Stimulated activated CD4-positive, alpha-beta T cell treated with anti-CD3 and anti-CD28 coated beads, Interleukin-15, amount 100 ng/mL, for 1 hour (primary cell): ENCODE measurements at places on chromosomes 3 and 15.

DNA sequence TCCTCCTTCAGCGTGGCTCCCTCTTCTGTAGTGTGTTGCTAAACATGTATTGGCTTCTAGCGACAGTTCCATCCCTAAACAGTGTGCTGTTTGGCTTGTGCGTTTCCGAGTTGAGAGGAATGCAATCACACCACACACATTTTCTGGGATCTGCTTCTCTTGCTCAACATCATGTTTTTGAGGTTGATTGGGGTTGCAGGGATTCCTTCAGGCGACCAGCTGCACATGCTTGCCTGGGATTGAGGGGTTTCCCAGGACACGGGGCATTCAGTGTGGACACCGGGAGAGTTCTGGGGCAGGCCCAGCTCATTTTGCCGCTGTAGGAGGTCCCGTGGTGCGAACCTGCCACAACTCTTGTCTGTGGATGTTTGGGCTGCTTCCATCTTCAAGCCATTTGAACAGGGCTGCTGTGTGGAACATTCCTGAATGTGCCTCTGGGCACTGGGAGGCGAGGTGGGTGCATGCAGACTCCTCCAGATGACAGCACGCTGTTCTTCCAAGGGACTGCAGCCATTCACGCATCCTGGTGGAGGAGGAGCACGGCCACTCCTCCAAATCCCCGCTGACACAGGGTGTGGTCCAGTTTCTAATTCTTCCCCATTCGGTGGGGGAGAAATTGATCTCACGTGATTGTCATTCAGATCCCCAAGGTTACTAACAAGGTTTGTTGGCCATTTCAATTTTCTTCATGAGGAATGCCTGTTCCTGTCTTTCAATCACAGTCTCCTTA, 82.8 kb downstream of the PLXNA1 start:
- DNase-seq, result no peak

DNA sequence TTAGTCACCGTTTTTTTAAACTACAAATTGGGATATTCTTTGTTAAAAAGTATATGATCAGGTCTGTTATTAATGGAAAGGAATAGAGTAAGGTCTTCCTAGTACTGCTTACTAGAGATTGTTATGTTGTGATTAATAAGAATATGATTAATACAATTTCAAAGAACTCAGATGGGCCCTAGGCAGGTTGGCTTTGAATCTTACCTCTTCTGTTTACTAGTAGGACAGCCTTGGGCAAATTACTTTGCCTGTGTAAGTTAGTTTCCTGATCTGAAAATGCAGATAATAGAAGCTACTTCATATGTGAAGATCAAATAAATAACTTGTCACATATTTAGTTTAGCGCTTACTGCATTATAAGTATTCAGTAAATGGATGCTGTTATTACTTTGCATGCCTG, 6.9 kb downstream of the GFM1 start:
- DNase-seq, result no peak

GRCh38 chr15:61654002-61654740, 406.1 kb downstream of the VPS13C start:
- DNase-seq, result no peak

DNA sequence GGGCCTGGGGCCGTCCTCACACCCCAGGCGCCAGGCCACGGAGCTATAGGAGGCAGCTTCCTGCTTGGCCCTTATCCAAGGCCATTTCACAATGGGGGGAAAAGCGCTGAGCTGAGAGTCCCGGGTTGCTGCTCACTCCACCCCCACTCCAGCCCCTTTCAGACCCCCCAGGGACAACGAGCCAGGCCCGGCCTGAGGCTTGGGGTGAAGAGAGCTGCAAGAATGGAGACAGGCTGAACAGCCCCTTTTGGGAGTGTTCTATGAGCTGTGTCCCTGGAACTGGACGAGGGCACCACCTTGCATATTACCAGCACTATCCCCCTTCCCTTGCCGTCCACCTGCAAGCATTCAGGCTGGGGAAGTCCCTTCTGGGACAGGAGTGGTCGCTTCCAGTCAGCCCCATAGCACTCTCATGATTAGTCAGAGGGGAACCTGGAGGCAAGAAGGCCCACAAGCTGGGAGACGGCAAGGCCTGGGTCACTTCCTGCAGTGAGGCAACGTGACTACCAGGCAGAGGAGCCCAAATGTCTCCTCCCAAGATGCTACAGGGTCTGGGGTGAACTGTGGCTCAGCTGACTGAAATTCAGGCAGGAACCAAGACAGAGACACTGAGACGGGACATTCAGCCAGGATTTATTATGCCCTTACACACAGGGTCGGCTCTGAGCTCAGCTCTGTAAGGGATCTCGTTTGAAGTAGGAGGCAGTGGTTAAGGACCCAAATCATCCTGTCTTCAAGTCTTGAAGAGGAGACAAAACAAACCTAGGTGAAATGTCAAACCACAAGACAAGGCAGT, 8.6 kb upstream of the SRP14 start:
- no peak for DNase-seq

DNA sequence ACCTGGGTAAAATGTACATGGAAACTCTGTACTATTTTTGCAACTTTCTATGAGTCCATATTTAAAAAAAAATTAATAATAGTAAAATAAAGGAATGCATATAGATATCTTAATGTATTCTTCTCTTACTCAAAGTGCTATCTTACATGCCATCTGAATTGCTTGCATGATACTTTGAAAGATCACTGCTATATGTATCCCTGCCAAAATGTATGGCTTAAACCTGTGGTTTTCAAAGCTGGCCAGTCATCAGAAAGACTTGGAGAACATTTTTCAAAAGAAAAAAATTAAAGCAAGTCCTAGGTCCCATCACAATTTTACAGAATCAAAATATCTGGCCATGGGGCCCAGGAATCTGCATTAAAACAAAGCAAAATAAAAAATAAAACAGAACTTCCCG, 262.1 kb downstream of the LPP start:
- no peak for DNase-seq

- DNase-seq, result no peak
Observed at GRCh38 chr15:94324835-94325767, 93.7 kb downstream of the MCTP2 start.

GRCh38 chr3:73270839-73271483, 209.5 kb downstream of the EBLN2 start:
- no peak for DNase-seq

DNA sequence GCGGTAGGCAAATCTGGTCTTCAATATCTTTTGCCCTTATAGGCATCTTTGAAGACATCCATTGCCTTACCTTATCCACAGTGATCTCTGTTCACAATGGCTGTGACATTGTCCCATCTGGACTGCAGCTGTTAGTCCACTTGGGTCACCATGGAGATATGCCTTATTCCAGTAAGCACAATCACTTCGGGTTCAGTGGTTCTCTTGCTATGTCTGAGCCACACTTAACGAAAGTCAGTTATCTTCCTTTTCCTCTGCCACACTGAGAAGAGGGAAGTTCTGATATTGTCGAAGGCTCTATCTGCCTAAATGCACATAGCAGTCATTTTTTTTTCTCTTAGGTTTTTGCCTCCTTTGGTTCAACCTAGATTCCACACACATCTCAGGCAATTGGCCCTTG, 119.0 kb upstream of the SATB1 start:
- no peak for DNase-seq

DNA sequence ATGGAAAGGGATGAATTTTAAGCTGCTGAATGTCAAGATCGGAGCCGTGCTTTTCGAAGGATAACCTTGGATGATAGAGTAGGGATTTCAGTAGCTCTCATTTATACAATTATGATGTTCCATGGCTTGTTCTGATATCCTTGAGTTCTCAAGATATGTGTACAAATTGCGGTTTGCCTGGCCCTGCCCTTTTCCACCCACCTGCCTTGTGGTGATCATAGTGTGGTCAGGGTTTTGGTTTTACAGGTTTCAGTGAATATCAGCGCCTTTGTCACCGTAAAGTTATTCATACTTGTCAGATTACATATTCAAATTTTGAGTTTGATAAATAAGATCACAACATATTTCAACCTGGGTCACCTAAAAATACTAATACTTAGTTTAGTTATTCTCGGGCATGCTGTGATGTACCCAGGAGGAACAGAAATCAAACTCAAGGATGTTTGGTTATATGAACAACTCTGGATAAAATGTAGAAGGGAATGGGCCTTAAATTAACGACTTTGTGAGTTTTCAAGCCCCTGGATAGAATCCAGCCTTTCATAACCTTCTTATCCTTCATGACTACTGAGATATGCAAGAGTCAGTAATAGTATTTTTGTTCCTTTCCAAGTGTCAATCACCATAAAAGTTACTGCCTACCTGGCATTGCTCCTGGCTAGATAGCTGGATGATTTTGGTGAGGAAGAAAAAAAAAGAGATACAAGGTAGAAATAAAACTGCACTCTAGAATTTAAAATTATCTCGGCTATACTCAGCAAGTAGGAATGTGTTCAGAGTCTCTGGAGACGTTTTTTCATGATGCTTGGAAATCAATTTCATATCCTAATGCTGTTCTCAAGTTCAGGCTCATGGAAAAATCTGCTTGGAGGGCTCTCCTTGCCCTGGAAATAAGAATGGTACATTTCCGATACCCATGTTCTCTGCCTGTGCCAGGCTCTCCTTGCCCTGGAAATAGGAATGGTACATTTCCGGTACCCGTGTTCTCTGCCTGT, 209.2 kb upstream of the TPRG1 start:
- no peak for DNase-seq

- no peak for DNase-seq
Observed at GRCh38 chr3:149080699-149081091, 5.6 kb downstream of the HLTF start.

DNA sequence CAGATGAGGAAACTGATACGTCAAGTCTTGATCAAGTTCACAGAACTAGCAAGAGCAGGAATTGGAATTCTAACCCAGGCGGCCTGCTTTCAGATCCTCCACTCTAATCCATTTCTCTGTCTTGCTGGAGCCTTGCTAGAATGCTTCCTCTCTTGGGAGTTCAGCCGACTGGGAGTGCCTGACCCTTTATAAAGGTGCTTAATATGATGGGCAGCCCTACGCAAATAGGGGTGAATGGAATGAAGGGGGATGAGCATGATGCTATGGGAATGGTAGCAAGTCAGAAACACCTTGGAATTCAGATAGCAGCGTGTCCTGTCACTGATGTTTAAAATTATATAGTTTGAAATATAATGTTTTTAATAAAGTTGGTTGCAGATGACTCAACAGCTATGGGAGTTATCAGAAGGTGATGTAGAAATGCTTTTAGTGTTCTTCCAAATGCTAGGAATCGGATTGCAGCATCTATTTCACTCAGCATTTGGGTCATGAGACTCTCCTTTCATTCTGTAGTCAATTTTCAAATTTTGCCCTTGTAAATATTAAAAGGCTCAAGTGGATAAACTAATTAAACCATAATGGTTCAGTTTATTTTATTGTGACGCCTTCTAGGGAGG, 150.7 kb downstream of the FNDC3B start:
- no peak for DNase-seq

GRCh38 chr3:28294667-28295413, 53.4 kb downstream of the CMC1 start:
- no peak for DNase-seq

DNA sequence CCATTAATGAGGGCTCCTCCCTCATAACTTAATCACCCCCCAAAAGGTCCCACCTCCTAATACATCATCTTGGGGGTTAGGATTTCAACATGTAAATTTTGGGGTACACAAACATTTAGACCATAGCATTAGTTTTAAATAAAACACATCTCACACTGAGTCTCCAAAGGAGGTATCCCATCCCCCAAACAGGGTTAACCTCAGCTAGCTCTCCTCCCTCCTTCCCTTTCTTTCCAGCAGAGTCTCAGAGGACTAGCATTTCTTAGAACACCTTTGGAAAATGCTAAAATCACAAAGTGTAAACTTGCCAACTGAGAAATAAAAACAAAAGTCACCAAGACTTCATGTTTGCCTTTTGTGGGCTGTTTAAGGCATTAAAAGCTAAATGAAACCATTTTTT, 51.2 kb upstream of the FOXB1 start:
- no peak for DNase-seq

DNA sequence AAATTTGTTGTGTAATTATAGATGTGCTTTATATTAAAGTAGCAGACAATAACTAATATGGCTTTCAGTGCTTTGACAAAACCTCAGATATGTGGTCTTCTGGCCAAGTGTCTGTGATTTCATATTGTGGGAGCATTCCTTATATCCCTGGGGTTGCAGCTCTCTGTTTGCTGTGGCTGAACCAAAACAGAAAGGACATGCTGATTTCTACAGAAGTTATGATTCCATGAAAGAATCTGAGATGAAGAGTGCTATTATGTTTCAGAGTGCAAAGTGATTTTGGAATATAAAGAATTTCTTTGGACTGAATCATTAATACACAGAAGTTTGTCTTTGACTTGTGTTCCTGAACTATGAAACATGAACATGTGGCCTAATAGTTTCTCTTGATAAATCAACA, 36.5 kb downstream of the CDV3 start:
- DNase-seq, result no peak

DNA sequence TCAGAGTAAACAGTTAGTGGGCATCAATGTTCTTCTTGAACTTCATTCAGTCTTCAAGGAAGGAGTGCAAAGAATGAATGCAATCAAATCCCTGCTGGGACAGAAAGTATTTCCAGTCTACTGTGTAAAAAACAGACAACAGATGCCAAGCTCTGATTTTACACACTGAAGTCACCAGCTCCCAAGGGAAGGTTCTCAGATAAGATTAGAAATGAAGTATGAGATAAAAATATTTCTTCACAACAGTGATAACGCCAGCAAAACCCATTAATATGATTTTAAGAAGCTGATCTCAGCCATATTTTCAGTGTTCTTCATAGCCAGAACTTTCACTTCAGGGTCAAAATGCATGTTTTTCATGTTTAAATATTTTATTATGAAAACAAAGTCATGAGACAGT, 265.6 kb downstream of the CTNNB1 start:
- DNase-seq, result no peak

DNA sequence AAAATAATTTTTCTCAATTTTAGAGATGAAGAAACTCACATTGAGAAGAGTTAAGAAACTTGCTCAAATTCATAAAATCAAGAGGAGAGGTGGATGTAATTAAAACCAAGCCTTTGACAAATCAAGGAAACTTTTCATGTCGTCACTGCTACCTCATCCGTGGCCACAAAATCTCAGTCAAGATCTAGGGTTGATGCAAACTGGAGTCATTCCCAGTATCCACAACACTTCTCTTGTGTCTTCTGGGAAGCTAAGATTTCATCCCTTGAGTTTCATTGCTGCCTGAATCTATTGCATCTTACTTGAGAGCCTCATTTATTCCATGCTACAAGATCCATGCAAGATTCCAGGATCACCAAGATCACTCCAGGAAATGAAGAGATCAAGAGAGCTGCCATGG, 5.4 kb upstream of the FBN1 start:
- no peak for DNase-seq

- DNase-seq, result no peak
Observed at GRCh38 chr3:15974647-15975046, 176.9 kb upstream of the ANKRD28 start.
